IMR-90 (cell line): ENCODE measurements at places on chromosomes 2 and 18. TPM values are rescaled to one million over a fixed set of nuclear protein-coding genes. Genes with fewer than 3 reads are reported as not detected.

The IGFBP2 gene
- total RNA-seq, result 33.5 and 36.7 TPM in 2 replicates

The PRKAG3 gene
- total RNA-seq, result not detected in 2 replicates

The MC2R gene
- total RNA-seq, result not detected in 2 replicates

The CCNT2 gene
- total RNA-seq, result 30.6 and 44.6 TPM in 2 replicates

The PLEKHH2 gene
- 1.7 and 2.0 TPM in 2 replicates for total RNA-seq

The PHOSPHO2 gene
- 0.54 and 0.56 TPM in 2 replicates for total RNA-seq

The ECEL1 gene
- total RNA-seq, result not detected in 2 replicates

The CXCR1 gene
- not detected in 2 replicates for total RNA-seq

The KCNE4 gene
- 6.6 and 8.3 TPM in 2 replicates for total RNA-seq

The FAP gene
- 71.0 and 93.9 TPM in 2 replicates for total RNA-seq

DNA sequence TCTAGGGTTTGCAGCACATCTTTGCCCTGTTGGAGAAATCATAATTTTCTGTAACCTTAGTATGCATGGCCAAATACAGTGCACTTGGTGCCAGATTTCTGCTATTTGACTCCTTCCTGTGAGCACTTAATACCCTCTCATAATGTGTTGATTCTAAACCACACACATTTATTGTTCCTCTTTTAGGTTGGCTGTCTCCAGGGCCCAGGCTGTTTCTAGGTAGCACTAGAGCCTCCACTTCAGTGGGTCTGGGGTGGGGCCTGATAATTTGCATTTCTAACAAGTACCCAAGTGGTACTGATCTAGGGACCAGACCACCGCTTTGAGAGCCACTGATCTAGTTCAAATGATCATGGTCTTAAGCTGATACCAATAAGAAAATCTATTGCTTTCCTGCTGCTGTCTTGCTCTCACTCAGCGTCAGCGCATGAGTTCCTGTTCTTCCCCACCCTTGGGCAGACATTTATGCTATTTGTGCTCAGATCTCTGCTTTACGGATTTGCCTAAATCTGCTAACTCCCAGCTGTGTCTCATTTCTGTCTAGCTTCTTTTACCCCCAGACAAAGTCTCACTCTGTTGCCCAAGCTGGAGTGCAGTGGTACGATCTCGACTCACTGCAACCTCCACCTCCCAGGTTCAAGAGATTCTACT is 7.4 kb downstream of the PTRHD1 start:
- DNase-seq, result no peak
- H3K27me3 ChIP-seq, result no peaks in the 10 kb centered on the region
- no peaks in the 10 kb centered on the region for H3K4me1 ChIP-seq
- no peak overlapping the region for H3K27ac ChIP-seq

- no peak overlapping the region for H3K27ac ChIP-seq
- H3K36me3 ChIP-seq, result no peaks in the 10 kb centered on the region
- no peak overlapping the region for H3K4me3 ChIP-seq
- H3K4me1 ChIP-seq, result peaks cover under 1% of the 10 kb centered on the region; the same call in 1 of the 2 replicates
- H3K27me3 ChIP-seq, result no peaks in the 10 kb centered on the region
Observed at GRCh38 chr18:8694891-8695290, 10.5 kb upstream of the MTCL1 start.

DNA sequence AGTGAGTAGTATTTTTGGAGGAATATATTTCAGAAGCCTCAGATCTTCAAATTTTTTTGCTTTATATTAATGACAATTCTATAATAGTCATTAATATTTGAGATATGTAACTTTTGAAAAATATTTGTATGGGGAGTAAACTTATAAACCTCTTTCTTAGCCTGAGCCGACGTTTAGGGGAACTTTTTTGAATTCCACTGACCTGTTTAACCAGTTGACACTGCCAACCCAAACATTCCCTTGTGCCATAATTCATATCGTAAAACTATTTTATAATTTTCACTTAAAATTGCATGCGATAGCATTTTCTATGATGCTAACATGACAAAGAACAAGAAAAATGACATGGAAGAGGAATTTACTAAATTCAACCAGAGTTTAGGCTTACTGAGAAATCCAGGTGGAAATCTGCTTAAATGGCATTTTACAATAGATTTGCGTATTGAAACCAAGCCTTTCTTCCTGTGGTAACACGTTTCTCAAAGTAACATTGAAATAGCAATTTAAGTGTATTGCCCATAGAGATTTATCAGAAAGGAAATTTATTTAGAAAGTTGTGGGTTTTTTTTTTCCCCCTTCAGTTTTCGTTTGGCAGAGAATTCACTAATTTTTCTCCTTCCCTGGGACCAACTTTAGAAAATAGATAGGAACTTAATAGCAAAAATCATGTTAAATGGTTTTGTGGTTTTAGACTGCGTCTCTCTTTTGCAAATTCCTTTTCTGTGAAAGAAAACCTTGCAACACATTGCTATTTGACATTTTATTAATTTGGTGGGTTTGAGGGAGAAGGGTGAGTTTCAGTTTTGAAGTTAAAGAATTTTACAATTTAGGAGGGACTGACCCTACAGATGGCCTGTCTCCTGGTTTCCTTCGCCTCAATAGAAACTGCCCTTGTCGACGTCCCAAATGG is 77.4 kb downstream of the TANC1 start:
- H3K4me3 ChIP-seq, result no peak overlapping the region
- peak overlapping the region; percentile 44; the same call in 1 of the 2 replicates for H3K27ac ChIP-seq
- H3K27me3 ChIP-seq, result no peaks in the 10 kb centered on the region
- H3K36me3 ChIP-seq, result peaks cover 10% of the 10 kb centered on the region
- DNase-seq, result peak; percentile 45
- peaks cover 20% of the 10 kb centered on the region for H3K4me1 ChIP-seq

DNA sequence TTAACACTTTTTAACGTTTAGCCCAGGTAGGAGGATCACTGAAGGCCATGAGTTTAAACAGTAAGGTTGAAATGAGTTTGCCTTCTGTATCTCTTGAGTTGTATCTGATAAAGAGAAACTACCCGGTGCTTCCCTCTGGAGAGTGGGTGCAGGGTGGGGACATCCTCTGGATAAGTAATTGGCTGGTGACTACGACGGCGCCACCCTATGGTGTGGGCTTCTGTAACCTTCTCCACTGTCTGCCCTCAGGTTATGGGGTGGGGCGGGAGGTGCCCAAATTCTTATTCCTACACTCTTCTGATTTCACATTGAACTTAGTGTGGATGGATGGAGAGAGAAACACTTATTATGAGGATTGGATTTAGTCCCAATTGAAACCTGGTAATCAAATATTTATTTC is 68.8 kb downstream of the LDLRAD4 start:
- no peaks in the 10 kb centered on the region for H3K4me1 ChIP-seq
- H3K27ac ChIP-seq, result no peak overlapping the region
- H3K27me3 ChIP-seq, result no peaks in the 10 kb centered on the region; the same call in 1 of the 2 replicates
- DNase-seq, result no peak

- H3K27me3 ChIP-seq, result no peaks in the 10 kb centered on the region
- peak; percentile 93 for DNase-seq
- H3K36me3 ChIP-seq, result no peaks in the 10 kb centered on the region
- H3K4me1 ChIP-seq, result peaks cover 17% of the 10 kb centered on the region
- H3K27ac ChIP-seq, result peak overlapping the region; percentile 19; the same call in 1 of the 2 replicates
Observed at GRCh38 chr2:19607931-19608771, 249.7 kb upstream of the OSR1 start.

GRCh38 chr2:138201286-138201685 is 237.0 kb downstream of the HNMT start:
- H3K27ac ChIP-seq, result no peak overlapping the region
- H3K36me3 ChIP-seq, result no peaks in the 10 kb centered on the region
- peak; percentile 10 for DNase-seq
- no peak overlapping the region for H3K4me3 ChIP-seq
- no peaks in the 10 kb centered on the region for H3K27me3 ChIP-seq

GRCh38 chr2:109497911-109498870 is 115.6 kb downstream of the SEPTIN10 start:
- no peak overlapping the region for H3K4me3 ChIP-seq
- peaks cover 14% of the 10 kb centered on the region for H3K4me1 ChIP-seq
- H3K27me3 ChIP-seq, result no peaks in the 10 kb centered on the region

DNA sequence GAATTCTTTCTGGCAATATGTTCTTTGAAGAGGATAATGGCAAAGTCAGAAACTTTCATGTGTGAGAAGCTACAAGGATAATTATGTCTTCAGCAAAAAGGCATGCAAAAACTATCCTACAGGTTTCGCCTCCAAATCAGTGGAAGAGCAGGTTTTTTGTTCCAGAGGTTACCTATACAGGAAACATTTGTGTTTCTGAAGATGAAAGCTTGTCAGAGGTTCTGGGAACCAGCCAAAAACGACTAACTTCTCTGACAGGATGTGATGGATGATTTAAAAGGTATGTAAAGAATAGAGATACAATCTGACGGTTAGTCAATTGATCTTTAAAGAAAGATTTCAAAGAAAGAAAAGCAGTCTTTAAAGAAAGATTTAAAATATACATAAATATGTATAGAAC is 37.6 kb downstream of the RND3 start:
- no peaks in the 10 kb centered on the region for H3K36me3 ChIP-seq
- no peaks in the 10 kb centered on the region for H3K27me3 ChIP-seq
- no peak for DNase-seq
- H3K4me3 ChIP-seq, result no peak overlapping the region
- no peak overlapping the region for H3K27ac ChIP-seq

- no peak for DNase-seq
- no peaks in the 10 kb centered on the region for H3K27me3 ChIP-seq
- H3K4me1 ChIP-seq, result no peaks in the 10 kb centered on the region
Observed at GRCh38 chr2:69333352-69333751, 53.7 kb downstream of the GFPT1 start.

DNA sequence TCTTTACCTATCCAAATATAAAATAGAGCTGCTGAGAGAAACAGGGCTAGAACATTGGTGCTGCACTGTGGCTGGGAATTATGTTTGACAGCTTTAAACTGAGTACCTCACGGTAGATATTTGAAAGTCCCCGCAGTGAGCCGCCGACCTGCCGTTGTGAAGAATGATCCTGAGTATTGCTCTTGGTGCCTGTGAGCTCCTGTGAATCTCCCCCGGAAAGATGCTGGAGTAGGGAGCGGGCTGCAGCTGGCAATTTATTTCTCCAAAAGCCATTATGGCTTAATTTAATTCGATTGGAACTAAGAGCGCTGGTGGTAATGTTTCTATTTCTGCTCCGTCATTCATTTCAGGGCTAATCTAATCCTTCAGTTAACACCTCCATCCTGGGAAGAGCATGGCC is 129.4 kb upstream of the TPO start:
- no peaks in the 10 kb centered on the region for H3K36me3 ChIP-seq
- H3K27ac ChIP-seq, result no peak overlapping the region
- DNase-seq, result no peak
- no peaks in the 10 kb centered on the region for H3K4me1 ChIP-seq
- H3K27me3 ChIP-seq, result no peaks in the 10 kb centered on the region

- H3K36me3 ChIP-seq, result no peaks in the 10 kb centered on the region
- H3K27me3 ChIP-seq, result no peaks in the 10 kb centered on the region
- no peak overlapping the region for H3K4me3 ChIP-seq
- DNase-seq, result no peak
- no peak overlapping the region for H3K27ac ChIP-seq
- H3K4me1 ChIP-seq, result no peaks in the 10 kb centered on the region
Observed at GRCh38 chr2:144920755-144921530, 401.0 kb upstream of the ZEB2 start.

DNA sequence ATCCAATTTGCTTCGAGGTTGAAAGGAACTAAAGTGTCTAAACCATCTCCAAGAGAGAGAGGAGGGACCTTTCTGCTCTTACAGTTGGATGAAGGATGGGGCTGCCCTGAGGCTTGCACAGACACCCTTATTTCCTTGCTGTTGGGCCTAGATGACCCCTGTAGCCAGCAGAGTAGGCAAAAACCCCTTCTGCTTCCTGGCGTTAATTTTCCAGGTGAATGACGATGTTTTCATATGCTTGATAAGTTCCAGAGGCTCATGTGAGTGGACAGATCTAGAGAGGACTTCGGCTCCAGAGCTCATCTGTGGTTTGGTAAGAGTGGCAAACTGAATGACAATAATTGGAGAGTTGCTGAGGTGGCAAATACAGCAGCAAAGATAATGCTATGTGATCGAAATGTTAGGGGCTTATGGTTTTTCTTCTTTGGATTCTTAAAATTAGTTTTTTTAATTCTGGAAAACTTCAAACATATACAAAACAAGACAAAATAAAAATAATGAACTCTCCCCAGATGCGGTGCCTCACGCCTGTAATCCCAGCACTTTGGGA is 98.6 kb upstream of the MAP4K3 start:
- peaks cover 12% of the 10 kb centered on the region for H3K4me1 ChIP-seq
- no peak overlapping the region for H3K27ac ChIP-seq
- H3K27me3 ChIP-seq, result no peaks in the 10 kb centered on the region
- H3K4me3 ChIP-seq, result no peak overlapping the region
- no peaks in the 10 kb centered on the region for H3K36me3 ChIP-seq

- no peak overlapping the region for H3K4me3 ChIP-seq
- peaks cover 6% of the 10 kb centered on the region for H3K27me3 ChIP-seq
- no peak overlapping the region for H3K27ac ChIP-seq
- H3K4me1 ChIP-seq, result no peaks in the 10 kb centered on the region
- no peaks in the 10 kb centered on the region for H3K36me3 ChIP-seq
- DNase-seq, result no peak
Observed at GRCh38 chr2:173705656-173706055, 259.5 kb downstream of the SP3 start.

- peak; percentile 30 for DNase-seq
- H3K27ac ChIP-seq, result no peak overlapping the region
Observed at GRCh38 chr2:7736646-7737305, 819.6 kb downstream of the RNF144A start.

DNA sequence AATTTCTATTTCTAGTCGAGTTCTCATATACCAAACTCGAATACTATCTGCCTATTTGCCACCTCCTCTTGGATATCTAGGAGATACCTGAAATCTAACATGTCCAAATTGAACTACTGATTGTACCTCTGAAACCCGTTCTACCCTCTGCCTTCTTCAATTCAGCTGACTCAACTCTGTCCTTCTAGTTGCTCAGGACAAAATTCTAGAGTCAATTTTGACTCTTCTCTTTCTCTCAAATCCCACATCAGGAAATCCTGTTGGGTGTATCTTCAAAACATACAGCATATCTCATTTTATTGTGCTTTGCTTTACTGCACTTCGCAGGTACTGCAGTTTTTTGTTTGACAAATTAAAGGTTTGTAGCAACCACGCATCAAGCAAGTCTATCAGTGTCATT is 137.8 kb downstream of the ZAP70 start:
- H3K27me3 ChIP-seq, result no peaks in the 10 kb centered on the region
- no peaks in the 10 kb centered on the region; the same call in 1 of the 2 replicates for H3K4me1 ChIP-seq
- no peak overlapping the region for H3K27ac ChIP-seq
- no peak for DNase-seq
- no peak overlapping the region for H3K4me3 ChIP-seq
- H3K36me3 ChIP-seq, result no peaks in the 10 kb centered on the region

DNA sequence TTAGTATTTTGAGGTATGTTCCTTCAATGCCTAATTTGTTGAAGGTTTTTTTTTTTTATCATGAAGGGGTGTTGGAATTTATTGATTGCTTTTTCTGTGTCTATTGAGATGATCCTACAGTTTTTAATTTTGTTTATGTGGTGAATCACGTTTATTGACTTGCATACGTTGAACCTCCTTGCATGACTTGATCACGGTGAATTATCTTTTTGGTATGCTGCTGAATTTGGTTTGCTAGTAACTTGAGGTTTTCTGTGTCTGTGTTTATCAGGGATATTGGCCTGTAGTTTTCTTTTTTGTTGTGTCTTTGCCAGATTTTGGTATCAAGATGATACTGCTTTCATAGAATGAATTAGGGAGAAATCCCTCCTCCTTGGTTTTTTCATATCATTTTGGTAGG is 23.9 kb downstream of the CLIP4 start:
- 0 out of 2 replicates have a peak, but pooled peaks cover 2% of the 10 kb centered on the region for H3K4me1 ChIP-seq
- H3K4me3 ChIP-seq, result no peak overlapping the region
- H3K27ac ChIP-seq, result no peak overlapping the region
- H3K27me3 ChIP-seq, result no peaks in the 10 kb centered on the region
- H3K36me3 ChIP-seq, result peaks cover 16% of the 10 kb centered on the region
- peak; percentile 81 for DNase-seq
